Stimulated activated CD4-positive, alpha-beta T cell treated with anti-CD3 and anti-CD28 coated beads, Interleukin-12 subunit alpha, Interleukin-12 subunit beta, amount 100 ng/mL, for 4 hours (primary cell): ENCODE measurements at places on chromosomes 6 and 20.

- DNase-seq, result no peak
Measured at GRCh38 chr20:18669241-18670019, 81.6 kb downstream of the DTD1 start.

- peak; percentile 73 for DNase-seq
Measured at GRCh38 chr6:30810813-30811339, 66.5 kb upstream of the IER3 start.

GRCh38 chr6:18101271-18101670, 21.2 kb downstream of the NHLRC1 start:
- no peak for DNase-seq

DNA sequence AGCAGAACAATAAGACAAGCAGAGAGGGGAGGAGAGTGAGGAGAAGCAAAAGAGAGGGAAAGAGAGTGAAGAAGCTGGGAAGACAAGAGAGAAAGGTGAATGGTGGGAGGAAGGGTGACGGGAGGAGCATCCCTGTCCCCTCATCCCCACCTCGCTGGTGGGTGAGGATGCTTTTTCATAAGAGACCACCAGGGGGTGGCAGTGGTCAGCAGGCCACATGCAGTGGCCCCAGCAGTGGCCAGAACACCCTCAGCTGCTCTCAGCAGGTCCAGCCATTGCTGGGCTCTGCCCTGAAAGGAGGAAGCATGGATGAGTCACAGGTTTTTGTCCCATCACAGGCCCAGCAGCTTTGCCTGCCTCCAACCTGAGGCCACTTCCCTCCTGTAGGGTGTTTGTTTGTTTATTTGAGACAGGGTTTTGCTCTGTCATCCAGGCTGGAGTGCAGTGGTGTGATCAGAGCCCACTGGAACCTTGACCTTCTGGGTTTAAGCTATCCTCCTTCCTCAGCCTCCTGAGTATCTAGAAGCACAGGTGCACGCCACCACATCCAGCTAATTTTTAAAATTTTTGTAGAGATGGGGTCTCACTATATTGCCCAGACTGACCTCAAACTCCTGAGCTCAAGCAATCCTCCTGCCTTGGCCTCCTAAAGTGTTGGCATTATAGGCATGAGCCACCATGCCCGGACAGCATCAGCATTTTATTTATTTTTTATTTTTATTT, 24.0 kb downstream of the FGD2 start:
- no peak for DNase-seq

- DNase-seq, result no peak
Measured at GRCh38 chr20:50695135-50695872, 4.0 kb upstream of the RIPOR3 start.

DNA sequence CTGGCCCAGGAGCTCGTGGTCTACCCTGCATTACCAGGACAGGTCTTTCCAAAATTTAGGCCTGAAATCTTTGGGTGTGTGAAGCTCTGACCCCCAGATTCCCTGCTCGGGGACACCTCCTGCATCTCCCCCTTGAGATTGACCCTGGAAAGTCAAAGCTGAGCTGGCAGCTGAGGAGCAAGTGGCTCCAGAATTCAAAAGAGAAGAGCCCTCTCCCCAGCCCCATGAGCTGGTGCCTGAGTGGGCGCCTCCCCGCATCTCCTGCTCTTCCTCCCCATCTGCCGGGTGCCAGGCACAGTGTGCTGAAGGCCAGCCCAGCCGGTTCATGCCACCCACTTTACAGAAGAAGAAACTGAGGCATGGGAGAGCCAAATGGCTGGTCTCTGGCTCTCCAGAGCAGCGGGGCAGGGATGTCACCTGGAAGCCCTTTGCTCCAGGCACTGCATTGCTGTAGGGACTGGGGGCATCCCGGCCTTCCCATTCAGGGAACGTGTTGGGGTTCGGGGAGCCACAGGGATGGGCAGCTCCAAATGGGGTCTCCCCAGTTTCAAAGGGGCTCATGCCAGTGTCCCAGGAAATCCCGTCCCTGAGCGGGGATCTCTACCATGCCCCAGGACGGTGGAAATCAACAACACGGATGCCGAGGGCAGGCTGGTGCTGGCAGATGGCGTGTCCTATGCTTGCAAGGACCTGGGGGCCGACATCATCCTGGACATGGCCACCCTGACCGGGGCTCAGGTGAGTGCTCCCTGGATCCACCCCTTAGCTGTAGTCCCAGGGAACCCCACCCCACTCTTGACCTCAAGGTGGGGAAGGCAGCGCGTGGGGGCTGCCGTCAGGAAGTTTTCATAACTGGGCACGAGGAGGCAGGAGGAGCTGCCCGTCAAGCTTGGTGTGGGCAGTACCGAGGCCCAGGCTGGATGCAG, 20.5 kb downstream of the NPEPL1 start:
- DNase-seq, result no peak
